ENCODE measurements at places on chromosomes 1 and 21.

DNA sequence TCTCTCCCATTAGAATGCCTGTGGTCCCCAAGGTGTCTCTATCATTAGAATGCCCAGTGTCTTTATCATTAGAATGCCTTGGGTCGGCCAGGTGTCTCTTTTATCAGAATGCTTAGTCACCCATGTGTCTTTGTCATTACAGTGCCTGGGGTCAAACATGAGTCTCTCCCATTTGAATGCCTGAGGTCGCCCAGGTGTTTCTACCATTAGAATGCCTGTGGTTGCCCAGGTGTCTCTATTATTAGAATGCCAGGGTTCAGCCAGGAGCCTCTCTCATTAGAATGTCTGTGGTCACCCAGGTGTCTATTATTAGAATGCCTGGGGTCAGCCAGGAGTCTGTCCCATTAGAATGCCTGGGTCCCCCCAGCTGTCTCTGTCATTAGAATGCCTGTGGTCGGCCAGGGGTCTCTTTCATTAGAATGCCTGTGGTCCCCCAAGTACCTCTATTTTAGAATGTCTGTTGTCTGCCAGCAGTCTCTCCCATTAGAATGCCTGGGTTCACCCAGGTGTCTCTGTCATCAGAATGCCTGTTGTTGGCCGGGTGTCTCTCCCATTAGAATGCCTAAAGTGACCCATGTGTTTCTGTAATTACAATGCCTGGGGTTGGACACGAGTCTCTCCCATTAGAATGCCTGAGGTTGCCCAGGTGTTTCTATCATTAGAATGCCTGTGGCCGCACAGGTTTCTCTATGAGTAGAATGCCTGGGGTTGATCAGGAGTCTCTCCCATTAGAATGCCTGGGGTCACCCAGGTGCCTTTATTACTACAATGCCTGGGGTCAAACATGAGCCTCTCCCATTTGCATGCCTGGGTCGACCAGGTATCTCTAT, 57.1 kb downstream of the RNF187 start:
- DNase-seq, result no peak

DNA sequence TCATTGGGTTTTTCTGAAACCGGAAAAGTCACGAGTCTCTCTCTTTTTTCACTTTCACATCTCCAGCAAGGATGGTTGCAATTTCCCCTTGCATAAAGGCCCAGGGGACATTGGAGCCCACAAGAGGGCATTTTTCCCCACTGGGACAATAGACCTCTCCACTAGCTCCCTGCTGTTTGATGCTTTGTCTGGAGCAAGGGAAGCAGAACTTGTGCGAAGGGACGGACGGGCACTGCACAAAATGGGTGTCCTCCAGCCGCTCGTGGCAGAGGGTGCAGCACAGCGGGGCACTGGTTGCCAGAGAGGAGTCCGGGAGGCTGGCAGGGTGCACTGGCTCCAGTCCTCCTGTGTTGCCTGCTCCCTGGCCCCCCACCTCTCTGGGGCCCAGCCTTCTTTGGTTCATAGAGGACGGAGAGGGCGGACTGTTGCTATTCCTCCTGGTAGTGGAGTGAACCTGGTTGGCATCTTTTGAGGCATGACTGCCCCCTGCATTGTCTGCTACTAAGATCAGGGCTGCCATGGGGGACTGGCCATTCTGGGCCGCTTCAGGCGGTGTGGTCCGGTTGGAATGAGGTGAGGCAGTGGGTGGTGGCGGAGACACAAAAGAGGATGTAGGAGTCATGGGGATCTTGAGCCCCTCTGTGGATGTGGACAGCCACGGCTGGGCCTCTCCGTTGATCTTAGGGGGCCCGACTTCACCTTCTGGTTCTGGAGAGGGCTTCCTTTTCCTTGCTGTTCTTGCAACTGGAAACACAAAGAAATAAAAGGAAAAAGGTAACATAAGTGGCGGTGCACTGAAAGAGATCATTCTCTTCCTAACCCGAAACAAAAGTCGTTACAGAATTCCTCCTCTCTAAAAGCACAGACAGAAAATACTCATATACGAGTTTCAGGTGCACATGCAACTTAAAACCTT, 2.6 kb downstream of the IRF2BP2 start:
- no peak for DNase-seq

DNA sequence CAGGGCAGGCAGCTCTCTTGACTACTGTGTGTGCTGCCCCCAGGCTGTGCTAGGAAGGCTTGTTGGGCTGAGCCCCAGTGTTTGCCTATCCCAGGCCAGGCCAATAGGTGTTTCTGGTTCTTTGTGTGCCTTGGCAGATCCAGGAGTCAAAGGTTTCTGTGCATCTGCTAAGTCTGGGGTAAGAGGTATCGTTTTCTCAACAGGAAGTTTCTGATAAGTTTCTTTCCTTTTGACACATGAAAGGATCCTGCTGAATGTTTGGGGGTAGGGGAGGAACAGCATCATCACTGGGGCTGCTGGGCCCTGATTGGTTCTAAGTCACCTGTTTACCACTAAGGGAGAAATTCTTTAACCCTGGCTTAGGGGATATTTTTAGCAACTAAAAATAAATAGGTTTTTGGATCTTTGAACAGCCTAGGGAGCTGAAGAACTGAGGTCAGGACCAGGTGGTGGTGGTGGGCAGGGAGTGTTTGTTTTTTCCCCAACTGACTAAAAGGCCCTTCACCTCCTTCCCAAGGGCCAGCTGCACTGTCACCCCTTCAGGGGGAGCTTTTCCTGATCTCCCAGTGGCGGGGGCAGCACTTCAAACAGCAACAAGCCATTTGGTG, 85.1 kb downstream of the KCNN3 start:
- no peak for DNase-seq

DNA sequence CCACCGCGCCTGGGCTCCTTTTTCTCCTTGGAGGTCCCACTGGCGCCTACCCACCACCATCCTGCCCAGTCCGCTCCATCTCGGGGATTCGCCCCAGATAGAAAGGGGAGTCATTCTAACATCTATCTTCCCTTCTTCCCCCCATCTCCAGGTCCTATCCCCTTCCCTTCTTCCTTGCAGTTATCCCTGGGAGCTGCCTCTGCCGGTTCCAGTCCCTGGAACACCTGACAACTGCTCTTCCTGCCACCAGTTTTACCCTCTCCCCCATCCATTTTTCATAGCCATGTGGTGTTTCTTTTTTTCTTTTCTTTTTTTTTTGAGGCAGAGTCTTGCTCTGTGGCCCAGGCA, 12.0 kb upstream of the COL16A1 start:
- DNase-seq, result no peak

DNA sequence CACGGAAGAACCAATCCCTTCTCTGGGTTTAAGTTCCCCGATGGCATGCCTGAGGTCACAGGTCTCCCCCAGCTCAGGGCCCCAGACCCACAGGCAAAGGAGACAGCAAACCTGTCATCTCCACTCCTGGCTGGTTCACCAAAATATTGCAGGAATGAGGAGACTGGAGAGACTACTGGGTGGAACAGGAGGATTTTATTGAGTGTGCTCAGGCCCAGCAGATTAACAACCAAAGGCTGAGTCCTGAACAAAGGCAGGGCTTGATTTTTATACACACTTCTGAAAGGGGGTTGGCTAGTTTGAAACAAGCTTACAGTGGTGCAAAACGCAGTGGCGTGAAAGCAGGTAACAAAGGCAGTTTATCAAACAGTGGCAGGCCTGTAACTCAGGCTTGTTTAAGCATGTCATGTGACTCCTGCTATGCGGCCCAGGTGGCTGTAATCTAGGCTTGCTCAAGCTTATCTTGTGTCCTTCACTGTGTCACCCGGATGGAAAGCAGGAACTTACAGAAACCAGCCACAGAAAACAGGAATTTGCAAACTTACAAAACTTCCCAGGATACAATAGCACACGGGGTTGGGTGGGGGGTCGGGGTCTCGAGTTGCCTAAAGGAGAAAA, 27.4 kb upstream of the KCNJ15 start:
- no peak for DNase-seq

DNA sequence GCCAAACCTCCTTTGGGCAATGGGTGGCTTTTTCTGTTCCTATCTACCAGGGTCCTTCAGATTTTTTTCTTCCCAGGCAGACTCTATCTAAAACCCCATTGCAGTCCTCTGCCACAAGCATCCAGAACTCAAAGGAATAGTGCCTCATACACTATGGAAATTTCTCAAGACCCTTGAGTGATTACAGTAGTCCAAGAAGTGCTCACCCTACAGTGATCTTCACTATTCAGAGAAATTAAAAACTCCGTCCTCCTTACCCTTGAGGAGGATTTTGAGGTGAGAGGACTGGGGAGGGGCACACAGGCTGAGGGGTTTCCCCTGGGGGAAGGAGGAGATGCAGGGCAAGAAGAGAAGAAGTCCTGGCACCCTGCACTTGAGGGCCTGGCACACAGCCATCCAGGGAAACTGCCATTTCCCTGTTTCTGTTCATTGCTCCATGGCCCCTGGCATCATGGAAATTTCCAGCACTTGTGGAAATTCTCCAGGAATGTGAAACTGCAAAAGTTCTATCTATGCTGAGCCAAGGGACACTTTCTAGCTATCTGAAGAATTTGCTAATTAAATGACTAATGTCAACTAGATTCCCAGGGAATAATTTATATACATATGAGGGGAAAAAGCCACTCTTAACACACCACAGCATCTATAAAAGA, 102.5 kb upstream of the ATP1B1 start:
- DNase-seq, result no peak

- DNase-seq, result no peak
Observed at GRCh38 chr1:78441921-78442320, 48.9 kb upstream of the PTGFR start.

DNA sequence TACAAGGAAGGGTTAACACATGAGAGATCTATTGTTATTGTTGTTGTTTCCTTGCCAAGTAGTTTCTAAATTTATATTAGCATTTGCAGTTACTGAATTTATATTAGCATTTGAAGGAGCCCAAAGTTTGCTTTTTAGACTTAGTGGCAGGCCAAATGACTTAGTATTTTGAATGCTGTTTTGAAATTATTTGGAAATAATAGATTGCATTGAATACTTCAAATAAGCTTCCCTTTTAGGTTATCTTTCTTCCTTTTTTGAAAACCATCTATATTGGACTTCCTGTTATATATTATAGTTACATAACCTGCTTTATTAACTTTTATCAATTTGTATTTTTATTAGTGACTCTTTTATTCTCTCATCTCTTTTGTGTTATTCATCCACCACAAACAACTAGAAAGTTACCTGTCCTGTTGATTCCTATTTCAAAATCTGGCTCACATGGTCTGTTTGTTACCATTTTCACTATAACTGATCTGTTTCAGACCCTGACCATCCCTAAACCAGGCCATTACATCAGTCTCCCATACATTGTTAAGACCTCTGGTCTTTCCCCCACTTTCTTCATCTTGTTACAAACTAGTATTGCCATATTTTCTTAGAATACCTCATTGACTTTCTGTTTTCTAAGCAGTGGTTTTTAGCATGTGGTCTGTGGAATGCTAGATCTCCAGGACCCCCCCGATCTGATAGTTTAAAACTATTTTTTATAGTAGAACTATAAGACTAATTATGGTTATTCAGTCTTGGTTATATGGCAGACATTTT, 185.2 kb downstream of the RASAL2 start:
- no peak for DNase-seq

- no peak for DNase-seq
Observed at GRCh38 chr1:219666242-219666641, 53.3 kb upstream of the ZC3H11B start.

GRCh38 chr1:224761245-224761644, 145.1 kb downstream of the CNIH3 start:
- no peak for DNase-seq

DNA sequence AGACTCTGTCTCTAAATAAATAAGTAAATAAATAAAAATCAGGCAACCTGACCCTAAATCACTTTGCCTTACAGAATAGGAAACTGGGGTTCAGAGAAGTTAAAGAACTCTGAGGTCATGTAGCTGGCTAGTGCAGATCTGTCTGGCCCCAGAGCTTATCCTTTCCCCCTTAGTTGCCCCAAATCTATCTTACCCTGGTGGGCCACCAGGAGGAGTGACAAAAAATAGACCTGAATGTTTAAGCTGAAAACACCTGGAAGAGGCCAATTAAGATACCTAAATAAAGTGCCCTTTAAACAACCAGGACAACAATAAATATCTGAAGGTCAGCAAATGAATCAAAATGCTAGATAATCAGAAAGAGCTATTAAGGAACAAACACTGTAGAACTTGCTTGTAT, 59.7 kb downstream of the TEX35 start:
- DNase-seq, result no peak

DNA sequence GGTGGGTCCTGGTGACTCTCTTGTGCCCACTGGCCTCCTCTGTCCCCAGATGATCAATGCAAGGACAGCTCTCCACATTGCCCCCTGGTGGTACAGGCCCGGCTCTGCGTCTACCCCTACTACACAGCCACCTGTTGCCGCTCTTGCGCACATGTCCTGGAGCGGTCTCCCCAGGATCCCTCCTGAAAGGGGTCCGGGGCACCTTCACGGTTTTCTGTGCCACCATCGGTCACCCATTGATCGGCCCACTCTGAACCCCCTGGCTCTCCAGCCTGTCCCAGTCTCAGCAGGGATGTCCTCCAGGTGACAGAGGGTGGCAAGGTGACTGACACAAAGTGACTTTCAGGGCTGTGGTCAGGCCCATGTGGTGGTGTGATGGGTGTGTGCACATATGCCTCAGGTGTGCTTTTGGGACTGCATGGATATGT, 10.8 kb downstream of the ADAMTSL4 start:
- no peak for DNase-seq

DNA sequence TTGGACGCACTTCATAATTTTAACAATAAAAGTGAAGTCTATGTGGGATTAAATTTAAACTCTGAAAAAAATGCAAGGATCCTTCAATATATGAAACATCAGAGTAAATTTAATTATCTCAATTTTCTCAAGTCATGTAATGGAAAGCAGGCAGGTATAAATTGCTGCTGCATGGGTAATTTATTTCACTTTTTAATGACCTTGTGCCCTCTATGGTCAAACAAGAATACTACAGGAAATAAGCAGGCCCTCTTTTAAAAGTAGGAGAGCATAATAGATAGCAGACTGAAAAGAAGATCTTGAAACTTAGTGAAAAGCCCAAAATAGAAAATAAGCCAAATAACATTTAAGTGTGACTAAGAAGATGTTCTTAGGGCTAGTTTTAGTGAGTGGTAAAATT, 22.9 kb downstream of the BCAS2 start:
- no peak for DNase-seq

- no peak for DNase-seq
Observed at GRCh38 chr1:7505094-7505770, 265.9 kb upstream of the VAMP3 start.

- DNase-seq, result no peak
Observed at GRCh38 chr1:112990271-112990670, 34.3 kb upstream of the SLC16A1 start.

DNA sequence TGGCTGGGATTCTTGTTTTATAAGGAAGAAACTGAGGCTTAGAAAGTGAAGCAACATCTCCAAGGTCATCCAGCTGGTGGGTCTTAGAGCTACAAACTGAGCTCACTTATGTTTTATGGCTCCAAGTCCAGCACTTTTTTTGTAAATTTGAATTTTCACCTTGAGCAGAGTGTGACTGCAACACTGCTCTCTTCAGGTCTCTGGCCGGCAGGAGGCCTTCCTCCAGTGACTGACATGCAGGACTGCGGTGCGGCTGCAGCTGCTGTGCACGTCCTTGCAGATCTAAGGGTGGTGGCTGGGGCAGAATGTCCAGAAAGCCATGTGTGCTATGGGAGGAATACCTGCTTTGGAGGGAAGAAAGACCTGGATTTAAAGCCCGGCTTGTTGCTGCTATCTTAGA, 284.2 kb upstream of the POU3F1 start:
- no peak for DNase-seq

GRCh38 chr1:234934611-234935033, 194.0 kb downstream of the TOMM20 start:
- no peak for DNase-seq

GRCh38 chr1:245872475-245872874, 634.6 kb downstream of the SMYD3 start:
- DNase-seq, result no peak
